ENCODE measurements at places on chromosomes 12 and 14. TPM values are rescaled to one million over a fixed set of nuclear protein-coding genes. Genes with fewer than 3 reads are reported as not detected.

EIF2S3B gene
- 2.8 TPM for total RNA-seq

FAM90A1 gene
- total RNA-seq = 0.14 TPM

SSPN gene
- total RNA-seq = 2.2 TPM

CD4 gene
- total RNA-seq = 0.57 TPM

IL22 gene
- not detected for total RNA-seq

MAP1LC3B2 gene
- 2.0 TPM for total RNA-seq

LMNTD1 gene
- total RNA-seq = not detected

PELI2 gene
- total RNA-seq = 3.4 TPM

BCL7A gene
- 5.0 TPM for total RNA-seq

INSM2 gene
- not detected for total RNA-seq

NFATC4 gene
- total RNA-seq = 57.7 TPM

PAH gene
- total RNA-seq = not detected

FBLN5 gene
- total RNA-seq = 61.1 TPM

SMIM41 gene
- 1.0 TPM for total RNA-seq

NR1H4 gene
- not detected for total RNA-seq

FCF1 gene
- total RNA-seq = 42.0 TPM
